ENCODE measurements at places on chromosomes 4 and X.

DNA sequence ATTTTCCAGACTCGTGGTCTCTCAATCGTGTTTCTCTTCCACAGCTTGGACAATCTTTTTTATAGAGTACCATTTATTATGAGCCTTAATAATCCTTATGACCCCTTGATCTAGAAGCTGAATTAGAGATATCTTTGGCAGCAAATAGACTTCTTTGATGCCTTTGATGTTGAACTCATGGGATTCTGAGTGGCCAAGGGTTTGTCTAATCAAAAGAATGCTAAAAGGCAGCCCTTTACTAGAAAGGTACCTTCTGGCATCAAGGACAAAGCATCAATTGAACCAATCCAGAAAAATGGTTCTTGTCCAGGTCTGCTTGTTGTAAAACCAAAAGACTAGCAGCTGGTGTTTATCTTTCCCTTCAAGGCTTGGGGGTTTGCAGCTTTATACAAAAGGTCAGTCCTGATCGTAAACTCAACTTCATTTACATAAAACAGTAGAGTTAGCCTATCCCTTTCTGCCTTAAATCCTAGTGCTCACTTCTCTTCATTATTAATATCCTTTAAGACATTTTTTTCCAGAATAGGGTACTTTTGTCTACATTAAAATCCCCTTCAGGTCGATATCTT lies 411.3 kb downstream of the FAT4 start:
- no peak for DNase-seq

GRCh38 chr4:5051278-5052203 lies at the start of gene STK32B:
Gene STK32B, plus strand, starts transcription at chr4:5051480.
- DNase-seq = peak; percentile 50

DNA sequence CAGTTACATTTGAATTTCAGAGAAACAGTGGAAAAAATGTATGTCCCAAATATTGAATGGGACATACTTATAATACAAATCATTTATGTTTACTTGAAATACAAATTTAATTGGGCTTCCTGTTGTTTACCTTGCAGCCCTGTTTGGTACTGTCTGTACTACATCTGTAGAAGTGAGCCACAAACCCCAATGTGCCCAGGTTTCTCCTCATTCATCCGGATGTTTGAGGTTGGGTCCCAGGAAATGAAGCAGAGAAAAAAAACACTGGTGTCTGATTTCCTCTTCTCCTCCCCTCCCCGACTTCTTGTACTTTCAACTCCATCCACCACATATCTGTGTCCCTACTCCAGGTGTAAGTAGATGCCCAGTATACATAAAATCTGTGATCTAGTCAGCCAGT lies 27.1 kb upstream of the SCRG1 start:
- DNase-seq = no peak

GRCh38 chr4:46123913-46124755 lies at the start of gene GABRG1:
Gene GABRG1, minus strand, starts transcription at chr4:46124054. Its CDS starts 141 bp downstream, at chr4:46123913.
- no peak for DNase-seq

DNA sequence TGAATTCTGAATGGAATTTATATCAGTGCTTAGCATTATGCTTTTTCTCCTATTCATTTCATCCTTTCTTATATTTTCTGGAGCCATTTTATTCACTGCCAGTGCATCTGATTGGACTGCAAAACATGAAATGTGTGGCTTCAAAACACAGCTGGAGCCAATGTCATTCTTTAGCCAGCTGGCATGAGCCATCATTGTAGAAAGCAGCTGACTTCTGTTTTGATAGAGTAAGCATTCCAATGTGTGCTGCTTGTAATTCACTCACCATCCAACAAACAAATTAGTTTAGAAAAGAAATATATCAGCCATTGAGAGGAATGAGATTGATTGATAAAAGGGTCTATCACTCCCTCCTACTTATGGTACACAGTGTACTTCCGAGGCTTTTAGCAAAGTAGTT lies 2616.0 kb downstream of the ARAP2 start:
- peak; percentile 81 for DNase-seq

GRCh38 chrX:149493567-149494562 lies 11.2 kb downstream of the IDS start:
- DNase-seq = peak; percentile 32

DNA sequence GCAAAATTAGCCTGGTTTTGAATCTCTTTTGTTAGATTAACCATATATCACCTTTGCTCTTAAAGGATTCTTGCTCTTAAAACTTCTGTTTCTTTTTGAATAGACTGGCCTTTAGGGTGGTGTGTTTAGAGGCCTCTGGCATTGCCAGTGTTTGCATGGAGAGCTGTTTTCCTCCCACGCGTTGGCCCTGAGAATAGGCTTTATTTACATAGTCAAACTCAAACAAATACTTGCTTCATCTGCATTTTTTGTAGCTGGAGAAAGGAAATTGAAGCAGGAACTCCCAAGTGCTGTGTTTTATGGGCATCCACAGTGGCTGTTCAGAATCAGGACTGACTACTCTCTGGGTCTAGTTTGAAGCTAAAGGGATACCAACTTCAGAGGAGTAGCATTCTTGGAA lies 2.7 kb downstream of the SHROOM2 start:
- no peak for DNase-seq
